ENCODE measurements at places on chromosomes 3 and 15. TPM values are rescaled to one million over a fixed set of nuclear protein-coding genes. Genes with fewer than 3 reads are reported as not detected.

CALML4 gene
- polyA plus RNA-seq: 34.3 TPM

XYLB gene
- 16.1 TPM for polyA plus RNA-seq

ZNF592 gene
- 32.2 TPM for polyA plus RNA-seq

MEF2A gene
- 59.3 TPM for polyA plus RNA-seq

RBP2 gene
- 0.75 TPM for polyA plus RNA-seq

All from left kidney (tissue), 8 donors.